ENCODE measurements at places on chromosomes 4 and X. TPM values are rescaled to one million over a fixed set of nuclear protein-coding genes. Genes with fewer than 3 reads are reported as not detected.

- no peak for DNase-seq
Observed at GRCh38 chrX:15619053-15619755, 18.4 kb upstream of the ACE2 start.

- no peak for DNase-seq
Observed at GRCh38 chr4:169987327-169988228, 38.6 kb downstream of the MFAP3L start.

DNA sequence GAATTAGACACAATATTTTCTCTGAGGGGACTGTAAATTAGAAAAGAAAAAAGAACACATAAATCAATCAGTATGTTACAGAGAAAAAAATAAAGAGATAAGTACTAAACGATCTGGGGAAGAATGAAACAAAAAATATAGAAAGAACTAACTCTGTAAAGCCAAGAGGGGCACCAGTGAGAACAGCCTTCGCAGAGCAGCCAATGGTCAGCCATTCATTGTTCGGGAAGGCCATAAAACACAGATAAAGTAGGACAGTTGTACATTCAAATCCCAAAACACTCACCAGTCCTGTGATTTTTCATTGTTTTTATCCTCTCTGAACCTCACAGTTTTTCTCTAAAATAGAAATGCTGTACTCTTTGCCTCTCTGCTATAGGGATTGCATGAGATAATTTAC, 127.9 kb downstream of the NEK1 start:
- DNase-seq, result no peak

TMEM271 gene
- not detected for polyA plus RNA-seq

DMRTC1 gene
- 0.41 TPM for polyA plus RNA-seq

PDE5A gene
- 0.99 TPM for polyA plus RNA-seq

MAGEB3 gene
- not detected for polyA plus RNA-seq
